ENCODE measurements at places on chromosomes 7 and 10.

- no peak for DNase-seq
Measured at GRCh38 chr7:134362587-134363483, 46.1 kb upstream of the SLC35B4 start.

GRCh38 chr10:69445041-69445440 lies 6.2 kb upstream of the TSPAN15 start:
- DNase-seq: no peak

DNA sequence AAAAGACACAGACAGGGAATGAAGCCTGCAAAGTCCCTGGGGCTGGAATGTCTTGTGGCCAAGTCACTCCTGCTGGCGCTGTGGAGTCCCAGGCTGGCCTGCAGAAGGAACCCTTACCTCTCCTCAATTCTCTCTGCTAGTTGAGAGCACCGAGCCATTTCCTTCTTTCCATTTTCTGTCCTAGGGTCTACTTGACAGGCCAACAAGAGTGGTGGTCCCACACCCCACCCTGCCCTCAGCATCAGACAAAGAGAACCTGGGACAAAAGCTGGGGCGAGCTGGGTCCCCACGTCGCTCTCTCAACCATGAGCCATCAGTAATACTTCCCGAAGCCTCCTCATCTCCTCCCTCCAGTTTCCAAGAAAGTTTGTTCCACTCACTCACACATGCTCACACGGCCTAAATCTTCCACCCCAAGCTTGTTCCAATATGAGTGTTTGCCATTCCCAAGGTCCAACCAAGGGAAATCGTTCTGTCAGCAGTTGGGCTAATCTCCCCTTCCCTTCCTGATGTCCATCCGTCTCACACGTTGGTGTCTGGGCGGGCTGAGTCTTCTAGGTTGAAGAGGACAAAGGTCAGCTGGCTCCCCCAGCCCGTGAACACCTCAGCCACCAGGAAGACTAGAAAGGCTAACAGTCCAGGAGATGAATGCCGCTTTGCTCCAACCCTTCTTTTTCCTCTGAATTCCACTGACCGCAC lies 44.3 kb downstream of the CLEC2L start:
- no peak for DNase-seq

- no peak for DNase-seq
Measured at GRCh38 chr10:77513220-77513619, 124.4 kb downstream of the KCNMA1 start.

DNA sequence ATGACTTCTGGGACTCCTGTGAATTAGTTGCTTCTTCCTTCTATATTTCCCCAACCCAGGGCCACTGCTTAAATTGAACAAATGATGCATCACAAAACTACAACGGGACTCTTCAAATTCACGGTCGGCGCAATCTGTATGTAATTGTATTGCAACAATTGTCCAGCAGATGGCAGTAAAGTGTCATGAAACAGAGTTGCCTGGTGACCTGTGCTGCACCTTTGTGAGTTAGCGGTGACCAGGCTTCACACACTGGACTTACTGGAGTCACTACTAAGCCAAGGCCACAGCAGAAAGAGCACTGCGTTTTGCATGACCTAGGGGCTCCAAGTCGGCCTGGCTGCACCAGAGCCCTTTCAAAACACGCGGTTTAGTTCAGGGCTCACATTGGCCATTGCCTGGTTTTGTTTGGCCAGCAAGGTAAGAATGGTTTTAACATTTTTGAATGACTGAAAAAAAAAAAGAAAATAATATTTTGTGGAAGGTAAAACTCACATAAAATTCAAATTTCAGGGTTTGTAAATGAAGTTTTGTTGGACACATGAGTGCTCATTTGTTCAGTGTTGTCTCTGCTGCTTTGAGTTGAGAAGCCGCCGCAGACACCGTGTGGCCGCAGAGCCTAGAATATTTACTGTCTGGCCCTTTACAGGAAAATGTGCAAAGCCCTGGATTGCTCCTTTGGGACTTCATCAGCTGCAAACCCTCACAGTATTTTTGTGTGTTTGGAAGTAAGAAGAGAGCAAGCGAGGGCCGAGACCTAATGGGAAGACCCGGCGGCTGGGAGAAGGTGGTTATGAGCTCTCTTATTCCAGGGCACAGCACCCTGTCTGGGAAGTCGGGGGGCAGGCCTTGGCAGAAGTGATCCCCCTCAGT lies 23.2 kb upstream of the ZNF32 start:
- no peak for DNase-seq

DNA sequence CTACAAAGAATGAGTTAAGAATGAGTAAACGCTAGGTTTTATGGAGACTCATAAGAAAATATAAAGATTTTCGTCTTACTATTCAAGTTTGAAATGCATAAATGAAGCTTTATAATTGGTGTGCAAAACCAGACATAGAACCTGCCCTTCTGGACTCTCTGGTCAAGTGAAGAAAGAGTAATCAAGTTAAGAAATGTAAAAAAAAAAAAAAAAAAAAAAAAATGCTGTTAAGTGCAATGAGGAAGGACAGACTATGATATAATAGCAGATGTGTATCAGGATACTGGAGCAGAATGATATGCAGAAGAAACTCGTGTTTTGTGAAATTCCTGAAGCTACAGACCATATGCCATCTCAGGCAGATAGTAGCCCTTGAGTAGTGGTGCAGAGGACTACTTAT lies 5.6 kb downstream of the PCGF5 start:
- no peak for DNase-seq

DNA sequence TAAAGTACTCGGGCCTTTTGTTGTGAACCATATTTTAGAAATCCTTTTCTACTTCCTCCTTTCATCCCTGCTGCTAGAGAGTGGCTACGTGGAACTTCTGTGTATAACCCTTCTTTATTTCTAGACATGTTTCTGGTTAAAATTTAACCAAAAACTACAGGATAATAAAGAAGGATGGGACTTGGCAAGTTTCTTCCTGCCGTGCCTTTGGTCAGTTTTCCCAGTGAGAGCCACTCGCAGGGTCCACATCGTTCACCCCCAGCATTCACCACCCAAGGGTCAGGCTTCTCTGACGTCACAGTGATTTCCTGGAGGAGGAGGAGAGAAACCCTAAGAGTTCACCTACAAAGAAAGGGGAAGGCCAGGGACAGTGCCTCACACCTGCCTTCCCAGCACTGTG lies 45.4 kb downstream of the NKX6-2 start:
- no peak for DNase-seq

DNA sequence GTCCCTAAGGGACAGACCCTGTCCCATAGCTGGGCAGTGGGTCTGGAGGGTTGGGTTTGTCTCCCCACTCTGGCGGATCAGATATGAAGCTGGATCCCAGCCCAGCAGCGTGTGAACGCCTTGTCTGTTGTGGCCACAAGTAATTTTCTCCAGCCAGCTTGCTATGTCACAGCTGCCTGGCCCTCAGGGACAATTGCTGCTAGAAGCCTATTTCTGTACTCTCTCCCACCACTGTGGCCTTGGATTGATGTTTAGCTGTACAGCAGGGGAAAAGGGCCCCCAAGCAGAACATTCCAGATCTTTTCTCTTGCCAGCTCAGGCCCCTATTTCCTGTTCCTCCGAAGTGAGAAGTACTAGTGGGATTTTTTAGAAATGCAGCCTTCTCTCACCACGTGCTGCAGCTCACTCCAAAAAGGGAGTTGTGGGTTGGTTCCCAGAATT lies 53.5 kb upstream of the WAC start:
- DNase-seq: no peak
